ENCODE measurements at places on chromosomes 2 and 18.

DNA sequence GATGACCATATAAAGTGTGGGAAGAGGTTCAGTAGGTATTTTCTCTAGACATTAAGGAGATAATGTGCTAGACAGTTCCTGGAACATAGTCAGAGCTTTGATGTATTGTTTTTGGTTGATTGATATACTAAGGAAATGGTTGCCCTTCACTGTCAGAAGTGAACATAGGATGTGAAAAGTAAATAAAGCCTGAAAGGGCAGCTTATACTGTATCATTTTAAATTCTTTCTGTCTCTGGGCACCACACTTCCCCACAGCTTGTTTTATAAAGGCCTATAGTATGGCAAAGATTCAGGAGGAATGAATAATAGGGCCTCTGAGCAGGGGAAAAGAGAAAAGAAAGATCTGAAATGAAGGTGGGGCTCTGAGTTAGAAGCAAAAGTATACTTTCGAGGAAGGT, 72.7 kb upstream of the ITPRID2 start:
- DNase-seq: no peak

- DNase-seq: no peak
Measured at GRCh38 chr18:47756364-47757016, 174.0 kb downstream of the SMAD2 start.

GRCh38 chr2:208440716-208441115, 34.1 kb downstream of the PTH2R start:
- DNase-seq: no peak

GRCh38 chr2:68829749-68830148, 41.4 kb downstream of the BMP10 start:
- no peak for DNase-seq

GRCh38 chr2:168910330-168910729, 9.2 kb downstream of the G6PC2 start:
- DNase-seq: no peak

DNA sequence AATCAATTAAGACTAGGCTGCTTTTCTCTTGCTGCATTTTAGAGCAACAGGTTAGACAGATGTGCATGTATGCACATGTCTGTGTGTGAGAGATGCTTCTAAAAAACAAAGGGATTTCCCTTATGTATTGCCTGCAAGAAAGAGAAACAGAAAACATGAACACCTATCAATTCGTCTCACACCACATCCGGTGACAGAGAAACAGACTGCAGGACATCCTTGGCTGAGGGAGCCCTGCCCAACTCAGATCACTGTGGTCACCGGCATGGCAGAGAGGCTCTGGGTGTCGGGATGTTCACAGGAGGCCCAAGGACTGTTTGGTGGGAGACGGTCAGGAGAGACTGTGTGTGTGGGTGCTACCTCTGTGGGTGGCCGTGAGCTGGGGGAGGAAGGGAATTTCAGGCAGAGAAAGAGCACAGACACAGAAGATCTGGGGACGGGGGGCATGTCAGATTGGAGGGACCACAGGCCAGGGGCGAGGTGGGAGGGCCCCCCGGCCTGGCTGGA, 24.9 kb downstream of the FHL2 start:
- DNase-seq: no peak

DNA sequence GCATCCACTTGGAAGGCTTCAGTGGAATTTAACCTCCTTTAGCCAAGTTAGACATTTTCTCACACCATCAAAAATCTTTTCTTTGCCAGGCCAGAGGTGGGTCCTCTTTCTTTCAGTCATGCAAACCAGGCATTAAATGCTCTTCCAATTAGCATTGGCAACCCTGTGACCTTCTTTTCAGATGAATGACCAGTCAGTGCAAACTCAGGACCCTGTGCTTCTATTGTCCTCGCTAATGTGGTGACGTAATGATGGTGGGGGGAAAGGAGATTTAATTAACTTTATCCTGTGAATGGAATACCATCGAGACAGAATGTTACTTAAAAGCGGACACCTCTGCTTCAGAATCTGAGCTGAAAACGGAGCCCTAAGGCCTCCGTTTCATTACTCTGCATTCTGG, 23.2 kb upstream of the STPG4 start:
- no peak for DNase-seq

DNA sequence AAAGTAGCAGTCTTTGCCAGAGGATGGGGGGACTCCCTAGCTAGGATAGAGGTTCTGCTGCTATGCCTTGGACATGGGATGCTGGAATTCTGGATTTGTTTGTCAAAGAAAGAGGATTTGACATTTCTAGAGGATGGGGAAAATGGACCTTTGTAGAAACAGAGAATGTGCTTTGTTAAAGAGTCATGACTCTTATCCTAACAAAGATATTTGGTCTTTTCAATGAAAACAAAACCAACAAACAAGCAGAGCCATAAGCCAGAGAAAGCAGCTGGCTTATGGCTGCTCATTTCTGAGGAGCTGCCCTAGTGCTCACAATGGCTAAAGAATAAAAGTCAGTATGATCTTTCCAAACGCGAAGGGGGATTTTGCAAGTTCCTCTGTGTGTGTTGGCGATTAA, 40.8 kb upstream of the MAPRE2 start:
- DNase-seq: no peak

DNA sequence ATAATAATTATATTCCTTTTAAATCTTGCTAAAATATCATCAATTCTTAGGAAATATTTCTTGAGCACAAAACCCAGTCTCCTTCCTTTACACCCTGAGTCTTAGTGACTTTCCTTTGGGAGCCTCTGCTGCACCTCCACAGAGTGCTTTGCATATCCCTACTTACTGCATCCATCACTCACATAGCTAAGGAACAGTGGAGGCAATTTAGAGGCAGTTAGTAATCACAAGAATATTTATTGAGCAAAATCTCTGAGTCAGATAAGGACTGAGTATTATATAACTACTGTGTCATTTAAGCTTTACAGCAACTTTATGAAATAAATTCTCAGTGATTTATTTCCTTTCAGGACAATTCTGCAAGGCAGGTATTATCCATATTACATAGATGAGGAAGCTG, 327.7 kb downstream of the TMX3 start:
- no peak for DNase-seq

DNA sequence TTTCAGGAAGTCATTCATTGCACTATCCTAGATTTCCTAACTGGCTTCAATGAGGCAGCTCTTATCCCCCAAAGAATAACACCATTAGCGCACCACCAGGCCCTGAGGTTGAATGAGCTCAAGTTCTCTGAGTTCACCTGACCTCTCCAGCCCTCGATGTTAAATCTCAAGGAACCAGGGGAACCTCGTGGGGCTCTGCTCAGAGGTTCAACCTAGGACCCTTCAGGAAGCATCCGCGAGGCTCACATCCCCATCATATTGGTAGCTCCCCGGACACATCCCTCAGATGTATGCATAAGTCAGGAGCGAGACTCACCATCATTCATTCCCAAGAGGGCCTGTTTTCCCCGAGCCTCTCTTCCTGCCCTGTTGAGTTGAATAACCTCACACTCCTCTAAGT, 145.6 kb upstream of the KLHL29 start:
- DNase-seq: no peak

DNA sequence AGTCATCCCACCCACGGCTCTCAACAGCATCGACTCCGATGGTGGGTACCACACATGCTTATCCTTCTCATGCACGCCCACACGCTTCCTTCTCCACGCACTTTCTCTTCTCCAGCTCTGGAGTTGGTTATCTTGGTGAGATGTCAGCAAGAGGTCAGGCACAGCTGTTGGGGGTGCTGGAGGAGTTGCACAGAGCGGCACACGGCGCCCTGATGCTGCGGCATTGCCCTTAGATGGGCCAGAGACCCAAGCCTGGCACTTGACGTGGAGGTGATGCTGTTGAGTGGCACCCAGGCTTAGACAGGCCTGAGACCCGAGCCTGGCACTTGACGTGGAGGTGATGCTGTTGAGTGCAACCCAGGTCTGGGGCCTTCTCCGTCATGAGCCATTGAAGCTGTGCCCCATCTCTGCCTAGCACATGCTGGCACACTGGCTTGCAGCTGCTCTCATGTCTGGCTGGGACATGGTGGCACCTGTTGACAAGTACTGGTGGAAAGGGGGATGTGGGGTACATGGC, 83.2 kb downstream of the DGKD start:
- DNase-seq: no peak

DNA sequence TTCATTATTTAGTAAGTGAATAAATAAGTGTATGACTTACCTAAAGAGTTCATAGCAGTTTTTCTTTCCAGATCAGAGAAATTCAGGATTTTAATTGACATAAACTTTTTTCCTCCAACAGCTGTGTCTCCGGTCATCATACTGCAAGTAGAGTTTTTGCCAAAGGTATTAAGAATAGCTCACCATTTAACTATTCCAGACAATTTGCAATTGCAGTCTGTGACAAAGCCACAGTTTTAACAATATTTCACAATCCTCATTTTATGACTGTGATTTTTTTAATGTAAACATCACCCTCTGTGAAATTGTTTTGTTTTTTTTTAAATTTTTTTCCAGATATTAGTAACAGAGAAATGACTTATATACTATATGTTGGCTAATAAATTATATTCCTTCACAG, 199.1 kb downstream of the TRIB2 start:
- DNase-seq: no peak

DNA sequence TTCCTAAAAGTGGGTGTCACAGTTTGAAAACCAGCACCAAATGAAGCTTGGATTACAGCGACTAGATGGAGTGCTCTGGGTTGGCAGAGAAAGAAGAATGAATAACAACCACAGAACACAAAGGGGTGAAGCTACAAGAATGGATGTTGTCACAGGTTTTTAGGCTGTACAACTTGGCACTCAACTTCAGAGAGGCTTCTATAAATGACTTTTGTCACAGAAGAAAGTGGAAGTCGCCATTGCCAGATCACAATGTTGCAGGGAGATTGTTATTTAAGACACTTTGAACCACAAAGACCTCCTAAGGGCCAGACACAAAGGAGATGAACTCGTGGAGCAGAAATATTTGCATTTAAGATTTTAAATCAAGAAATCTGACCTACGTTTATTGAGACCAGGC, 354.2 kb downstream of the CDH7 start:
- no peak for DNase-seq

GRCh38 chr2:8141780-8142179, 540.1 kb upstream of the ID2 start:
- no peak for DNase-seq

- DNase-seq: no peak
Measured at GRCh38 chr18:6219116-6219717, 195.5 kb downstream of the L3MBTL4 start.

DNA sequence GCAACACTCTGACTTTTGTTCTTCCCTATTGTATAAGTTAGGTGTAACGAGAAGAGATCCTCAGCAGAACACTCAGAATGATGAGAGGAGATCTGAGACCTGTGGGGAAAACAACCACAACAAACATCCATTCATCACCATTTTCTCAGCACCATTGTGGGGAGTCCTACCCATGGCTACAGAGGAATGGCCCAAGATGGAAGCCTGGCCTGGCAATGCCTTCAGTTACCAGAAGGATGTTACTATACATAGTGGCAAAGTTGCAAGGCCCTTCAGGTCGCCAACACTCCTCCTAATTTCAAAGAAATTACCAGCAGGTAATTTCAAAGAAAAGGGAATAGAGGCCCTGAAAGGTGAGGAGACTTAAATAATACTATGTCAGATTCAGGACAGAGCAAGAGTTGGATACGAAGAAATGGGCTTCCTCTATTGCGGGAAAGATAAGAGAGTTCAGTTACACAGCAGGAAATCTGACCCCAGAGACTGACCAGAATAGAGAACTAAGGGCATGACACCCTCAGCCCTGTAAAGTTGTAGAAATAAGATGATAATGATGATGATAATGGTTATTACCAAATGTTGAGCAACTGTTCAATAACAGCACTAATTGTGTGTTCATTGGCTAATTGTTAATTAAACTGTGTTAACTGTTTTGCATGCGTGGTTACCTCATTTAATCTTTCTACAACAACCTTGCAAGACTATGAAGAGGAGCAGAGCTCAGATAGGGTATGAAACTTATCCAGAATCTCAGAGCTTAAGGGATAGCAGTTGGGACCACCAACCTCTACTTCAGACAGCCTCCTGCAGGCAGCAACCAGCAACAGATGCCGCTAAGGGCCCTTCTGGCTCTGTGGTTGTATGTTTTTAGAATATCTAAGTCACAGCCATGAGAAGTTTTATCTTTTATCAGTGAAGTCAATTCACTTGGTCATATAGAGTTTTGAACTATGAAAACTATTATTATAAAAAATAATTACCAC, 37.5 kb downstream of the DHRS9 start:
- DNase-seq: no peak

- no peak for DNase-seq
Measured at GRCh38 chr2:14827226-14828023, 194.9 kb downstream of the LRATD1 start.

- DNase-seq: no peak
Measured at GRCh38 chr2:36545871-36546416, 52.0 kb downstream of the FEZ2 start.

DNA sequence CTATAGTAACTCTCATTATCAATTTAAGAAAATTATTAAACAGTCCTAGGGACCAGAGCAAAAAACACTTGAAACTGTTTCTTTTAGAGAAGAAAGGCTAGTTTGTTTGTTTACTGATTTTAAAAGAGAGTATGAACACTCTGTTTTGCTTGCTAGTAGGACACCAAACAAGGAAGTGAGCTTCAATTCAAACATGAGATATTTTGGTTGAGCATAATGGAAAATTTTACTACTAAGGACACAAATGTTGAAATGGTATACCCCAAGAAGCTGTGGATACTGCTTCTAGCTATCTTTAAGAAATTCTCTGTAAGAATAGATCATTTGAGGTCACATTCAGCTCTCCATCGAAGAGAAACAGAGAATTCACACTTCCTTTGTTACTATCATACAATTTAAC, 216.3 kb upstream of the SMAD7 start:
- DNase-seq: no peak

Data from stimulated activated CD4-positive, alpha-beta T cell treated with anti-CD3 and anti-CD28 coated beads, Interleukin-15, amount 100 ng/mL, for 1 hour (primary cell).